ENCODE measurements at places on chromosomes 3 and 15.

- DNase-seq, result no peak
Measured at GRCh38 chr3:77256584-77257503, 216.9 kb downstream of the ROBO2 start.

DNA sequence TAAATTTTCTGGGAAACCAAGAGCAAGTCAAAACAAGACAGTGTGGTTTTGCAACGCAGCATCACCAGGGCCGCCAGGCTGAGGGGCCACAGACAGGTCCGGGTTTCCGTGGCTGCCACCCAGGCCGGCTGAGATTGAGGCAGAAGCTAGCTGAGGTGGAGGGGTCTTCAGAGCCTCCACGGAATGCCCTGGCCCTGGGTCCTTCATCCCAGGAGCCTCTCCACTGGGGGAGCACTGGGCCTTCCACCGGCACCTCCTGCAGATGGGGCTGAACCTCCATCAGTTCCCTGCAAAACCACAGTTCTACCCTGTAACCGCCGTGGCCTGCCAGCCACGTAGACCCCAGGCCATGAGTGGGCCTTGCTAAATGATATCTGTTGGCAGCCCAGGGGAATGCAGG, 152.7 kb downstream of the CHSY1 start:
- DNase-seq, result no peak

DNA sequence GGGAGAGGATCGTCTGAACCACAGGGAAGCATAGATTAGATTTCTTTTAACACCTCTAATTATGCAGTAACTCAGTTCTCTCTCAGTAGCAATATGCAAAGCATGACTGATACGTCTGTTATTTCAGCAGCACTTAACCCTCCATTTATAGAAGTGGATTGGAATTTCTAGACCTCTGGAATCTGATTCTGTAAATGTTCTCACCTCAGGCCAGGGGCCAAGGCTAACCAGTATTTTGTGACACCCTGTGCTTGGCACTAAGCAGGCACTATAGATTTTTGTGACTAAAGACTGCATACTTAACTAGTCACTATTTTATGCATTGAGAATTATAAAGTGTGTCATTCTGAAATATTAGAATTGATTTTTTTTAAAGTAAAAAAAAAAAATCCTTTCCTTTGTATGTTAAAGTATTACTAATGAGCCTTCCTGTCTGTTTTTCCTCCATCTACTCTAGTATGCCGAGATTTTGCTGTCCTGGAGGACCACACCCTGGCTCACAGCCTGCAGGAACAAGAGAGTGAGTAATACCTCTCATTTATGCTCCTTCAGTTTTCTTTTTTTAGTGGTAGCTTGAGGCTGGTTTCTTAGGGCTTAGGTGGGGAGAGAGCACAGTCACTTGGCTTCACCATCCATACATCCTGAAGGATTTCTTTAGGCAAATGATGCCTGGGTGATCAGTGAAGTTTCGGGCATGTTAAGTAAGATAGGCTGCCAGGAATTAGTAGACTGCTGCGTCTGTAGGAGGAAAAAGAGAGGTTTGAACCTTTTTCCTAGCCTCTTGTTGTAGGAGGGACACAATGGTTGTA, 26.5 kb upstream of the UTS2B start:
- DNase-seq, result no peak

DNA sequence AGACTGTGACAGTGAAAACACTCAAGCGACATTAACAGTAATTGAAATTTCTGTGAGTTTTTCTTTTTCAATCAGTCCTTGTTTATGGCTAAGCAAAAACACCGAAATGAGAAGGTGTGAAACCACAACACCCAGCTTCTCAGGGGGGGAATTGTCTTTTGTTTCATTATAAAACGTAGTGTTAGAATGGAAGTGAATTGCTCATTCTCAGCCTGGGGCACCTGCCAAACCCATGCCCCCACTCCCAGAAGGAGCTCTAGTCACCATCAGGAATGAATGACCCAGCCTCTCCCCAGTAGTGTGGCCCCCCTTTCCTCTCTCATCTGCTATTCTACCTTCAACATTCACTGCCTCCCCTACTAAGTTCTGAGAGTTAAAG, 185.8 kb upstream of the CFAP20DC start:
- DNase-seq, result no peak

- DNase-seq, result no peak
Measured at GRCh38 chr3:104412608-104413580, 953.8 kb upstream of the ALCAM start.

DNA sequence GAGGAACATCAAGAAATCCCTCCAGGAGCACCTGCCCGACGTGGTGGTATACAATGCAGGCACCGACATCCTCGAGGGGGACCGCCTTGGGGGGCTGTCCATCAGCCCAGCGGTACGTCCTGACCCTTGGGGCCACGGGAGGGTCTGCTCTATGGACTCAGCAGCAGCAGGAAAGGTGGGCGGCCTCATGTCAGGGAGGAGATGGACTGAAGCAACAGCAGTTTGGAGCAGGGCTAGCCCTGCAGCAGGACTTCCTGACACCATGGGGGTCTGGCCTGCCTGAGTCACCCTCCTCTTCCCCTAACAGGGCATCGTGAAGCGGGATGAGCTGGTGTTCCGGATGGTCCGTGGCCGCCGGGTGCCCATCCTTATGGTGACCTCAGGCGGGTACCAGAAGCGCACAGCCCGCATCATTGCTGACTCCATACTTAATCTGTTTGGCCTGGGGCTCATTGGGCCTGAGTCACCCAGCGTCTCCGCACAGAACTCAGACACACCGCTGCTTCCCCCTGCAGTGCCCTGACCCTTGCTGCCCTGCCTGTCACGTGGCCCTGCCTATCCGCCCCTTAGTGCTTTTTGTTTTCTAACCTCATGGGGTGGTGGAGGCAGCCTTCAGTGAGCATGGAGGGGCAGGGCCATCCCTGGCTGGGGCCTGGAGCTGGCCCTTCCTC, 24.2 kb downstream of the HDAC11 start:
- DNase-seq, result no peak

Measured in LoVo (cell line).